CD4-positive, alpha-beta T cell treated with Interferon alpha-2 for 1 hour (primary cell): ENCODE measurements at places on chromosomes 7 and 10.

DNA sequence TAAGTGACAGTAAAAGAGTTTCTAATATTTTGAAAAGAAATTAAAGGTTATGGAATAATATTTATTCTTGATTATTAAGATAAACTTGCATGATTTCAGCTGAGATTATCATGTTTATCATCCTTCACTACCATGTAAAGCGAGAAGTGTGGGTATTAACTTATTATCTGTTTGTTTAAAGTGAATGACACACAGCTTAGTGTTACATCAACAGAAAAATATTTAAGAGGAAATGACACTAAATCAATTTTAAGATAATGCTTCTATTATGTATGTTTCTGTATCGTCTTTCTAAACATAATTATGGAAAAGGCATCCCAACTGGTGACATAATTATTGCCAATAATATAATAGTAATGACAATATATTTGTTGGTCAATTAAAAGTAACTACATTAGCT is 213.1 kb downstream of the PCDH15 start:
- no peak for DNase-seq

DNA sequence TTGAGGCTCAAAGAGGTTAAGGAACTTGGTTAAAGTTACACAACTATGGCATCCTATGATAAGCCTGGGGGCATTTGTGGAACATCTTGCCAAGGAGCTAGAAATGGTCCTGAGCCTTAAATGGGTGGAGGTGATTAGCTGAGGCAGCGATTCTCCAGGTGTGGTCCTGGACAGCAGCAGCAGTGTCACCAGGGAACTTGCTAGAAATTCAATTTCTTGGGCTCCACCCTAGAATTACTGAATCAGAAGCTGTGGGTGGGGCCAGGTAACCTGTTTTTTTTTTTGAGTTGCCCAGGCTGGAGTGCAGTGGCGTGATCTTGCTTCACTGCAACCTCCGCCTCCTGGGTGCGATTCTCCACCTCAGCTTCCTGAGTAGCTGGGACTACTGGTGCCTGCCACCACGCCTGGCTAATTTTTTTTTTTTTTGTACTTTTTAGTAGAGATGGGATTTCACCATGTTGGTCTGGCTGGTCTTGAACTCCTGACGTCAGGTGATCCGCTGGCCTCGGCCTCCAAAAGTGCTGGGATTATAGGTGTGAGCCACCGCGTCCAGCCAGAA is 13.1 kb downstream of the RPS24 start:
- no peak for DNase-seq

GRCh38 chr7:82715344-82715743 is 271.8 kb upstream of the CACNA2D1 start:
- no peak for DNase-seq

DNA sequence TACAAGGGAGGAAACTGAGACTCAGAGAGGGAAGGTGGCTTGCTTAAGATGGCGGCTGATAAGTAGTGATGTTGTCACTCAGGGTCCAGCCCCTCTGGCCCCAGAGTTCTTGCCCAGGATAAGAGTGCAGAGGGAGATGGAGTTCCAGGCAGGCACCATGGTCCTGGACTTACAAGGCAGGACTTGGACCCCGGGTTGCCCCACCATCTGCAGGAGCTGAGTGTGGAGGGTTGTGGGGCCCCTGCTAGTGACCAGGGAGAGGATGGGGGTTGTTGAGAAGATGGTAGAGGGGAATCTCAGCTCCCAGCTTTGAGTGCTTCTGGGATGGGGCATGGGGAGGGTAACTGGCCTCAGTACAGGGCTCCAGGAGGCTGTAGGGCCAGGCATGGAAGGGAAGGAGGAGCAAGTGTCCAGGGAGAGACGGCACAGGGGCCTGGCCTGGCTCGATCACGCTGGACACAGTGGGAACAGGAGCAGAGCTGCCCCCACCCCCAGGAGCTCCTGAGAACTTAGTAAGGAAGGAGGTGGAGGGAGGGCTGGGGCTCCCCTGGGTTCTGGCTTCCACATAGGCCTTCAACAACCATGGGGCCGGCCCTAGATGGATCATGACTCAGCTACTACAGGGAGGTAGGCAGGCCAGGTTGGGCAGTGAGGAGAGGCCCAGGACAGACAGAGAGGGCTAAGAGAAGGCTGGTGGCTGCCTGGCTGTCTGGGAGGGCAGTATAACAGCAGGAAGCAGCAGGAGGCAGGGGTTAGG is 28.2 kb downstream of the PPIF start:
- DNase-seq = no peak

GRCh38 chr7:121371883-121372282 is 24.2 kb downstream of the FAM3C start:
- DNase-seq = no peak

- no peak for DNase-seq
These were observed 895.7 kb downstream of the XPNPEP1 start for GRCh38 chr10:109027534-109028185.

GRCh38 chr7:70539205-70539604 is 592.7 kb upstream of the GALNT17 start:
- no peak for DNase-seq
